Neural crest cell (in vitro differentiated cells): ENCODE measurements at places on chromosomes 3 and 15. TPM values are rescaled to one million over a fixed set of nuclear protein-coding genes. Genes with fewer than 3 reads are reported as not detected.

Gene THSD4
- total RNA-seq, result 1.3 and 1.4 TPM in 2 replicates

Gene GOLGA8T
- total RNA-seq, result 0.47 and 0.71 TPM in 2 replicates

Gene KCNAB1
- 0.18 and 0.79 TPM in 2 replicates for total RNA-seq

Gene CSPG4
- total RNA-seq, result 5.3 and 5.4 TPM in 2 replicates

Gene POLQ
- total RNA-seq, result 16.9 and 17.8 TPM in 2 replicates

Gene SPSB4
- 33.2 and 35.1 TPM in 2 replicates for total RNA-seq

Gene SSUH2
- 14.1 and 18.0 TPM in 2 replicates for total RNA-seq

Gene GHRL
- 0.35 and 0.43 TPM in 2 replicates for total RNA-seq

Gene ARPP19
- 208 and 213 TPM in 2 replicates for total RNA-seq

Gene MST1R
- 1.4 and 2.6 TPM in 2 replicates for total RNA-seq

Gene SENP7
- 26.2 and 26.8 TPM in 2 replicates for total RNA-seq

Gene GCNT3
- not detected in 2 replicates for total RNA-seq

Gene SLC22A13
- total RNA-seq, result 0.19 and 0.41 TPM in 2 replicates

Gene TMOD2
- 17.4 and 18.9 TPM in 2 replicates for total RNA-seq

Gene CPN2
- total RNA-seq, result not detected in 2 replicates

Gene MED12L
- 12.2 and 12.8 TPM in 2 replicates for total RNA-seq

Gene CASR
- not detected in 2 replicates for total RNA-seq

Gene HCLS1
- total RNA-seq, result 0.45 and 0.54 TPM in 2 replicates

Gene HOMER2
- total RNA-seq, result 17.6 and 18.7 TPM in 2 replicates

Gene KIF15
- 49.0 and 51.3 TPM in 2 replicates for total RNA-seq

Gene IGSF11
- total RNA-seq, result 1.3 and 2.2 TPM in 2 replicates

Gene SPESP1
- not detected in 2 replicates for total RNA-seq

Gene MYZAP
- 0.28 TPM in 1 of 2 replicates, not detected in the other for total RNA-seq

Gene AMIGO3
- 0.89 and 0.96 TPM in 2 replicates for total RNA-seq

Gene GASK1A
- total RNA-seq, result 2.1 and 2.9 TPM in 2 replicates

Gene CYP8B1
- total RNA-seq, result not detected in 2 replicates

Gene SLC38A3
- total RNA-seq, result 1.8 and 2.7 TPM in 2 replicates

Gene NOX5
- total RNA-seq, result not detected in 2 replicates

Gene CDHR4
- 0.12 and 0.16 TPM in 2 replicates for total RNA-seq

Gene DLL4
- total RNA-seq, result 1.7 and 2.0 TPM in 2 replicates
